CD4-positive, alpha-beta T cell treated with Interleukin-15 for 4 hours (primary cell): ENCODE measurements at places on chromosomes 3 and 15.

- no peak for DNase-seq
These were observed 774.9 kb downstream of the ROBO2 start for GRCh38 chr3:77814845-77815244.

DNA sequence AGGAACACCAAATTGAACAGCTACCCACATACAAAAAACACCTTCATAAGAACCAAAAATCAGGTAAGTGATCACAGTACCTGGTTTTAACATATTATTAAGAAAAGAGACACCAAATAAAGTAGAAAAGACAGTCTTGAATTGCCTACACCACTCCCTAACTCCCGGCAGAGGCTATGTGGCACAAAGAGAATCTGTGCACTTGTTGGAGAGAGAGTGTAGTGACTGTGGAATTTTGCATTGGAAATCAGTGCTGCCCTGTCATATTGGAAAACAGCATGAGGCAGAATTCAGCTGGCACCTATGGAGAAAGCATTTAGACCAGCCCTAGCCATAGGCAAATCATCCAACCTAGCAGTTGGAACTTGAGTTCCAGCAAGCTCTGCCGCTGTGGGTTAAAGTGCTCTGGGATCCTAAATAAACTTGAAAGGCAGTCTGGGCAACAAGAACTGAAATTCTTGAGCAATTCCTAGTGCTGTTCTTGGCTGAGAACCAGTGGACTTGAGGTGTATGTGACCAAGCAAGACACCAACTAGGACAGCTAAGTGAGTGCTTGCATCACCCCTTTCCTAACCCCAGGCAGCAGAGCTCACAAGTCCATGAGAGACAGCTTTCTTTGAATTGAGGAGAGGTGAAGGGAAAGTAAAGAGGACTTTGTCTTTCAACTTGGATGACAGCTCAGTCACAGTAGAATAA, 969.6 kb upstream of the ALCAM start:
- no peak for DNase-seq

DNA sequence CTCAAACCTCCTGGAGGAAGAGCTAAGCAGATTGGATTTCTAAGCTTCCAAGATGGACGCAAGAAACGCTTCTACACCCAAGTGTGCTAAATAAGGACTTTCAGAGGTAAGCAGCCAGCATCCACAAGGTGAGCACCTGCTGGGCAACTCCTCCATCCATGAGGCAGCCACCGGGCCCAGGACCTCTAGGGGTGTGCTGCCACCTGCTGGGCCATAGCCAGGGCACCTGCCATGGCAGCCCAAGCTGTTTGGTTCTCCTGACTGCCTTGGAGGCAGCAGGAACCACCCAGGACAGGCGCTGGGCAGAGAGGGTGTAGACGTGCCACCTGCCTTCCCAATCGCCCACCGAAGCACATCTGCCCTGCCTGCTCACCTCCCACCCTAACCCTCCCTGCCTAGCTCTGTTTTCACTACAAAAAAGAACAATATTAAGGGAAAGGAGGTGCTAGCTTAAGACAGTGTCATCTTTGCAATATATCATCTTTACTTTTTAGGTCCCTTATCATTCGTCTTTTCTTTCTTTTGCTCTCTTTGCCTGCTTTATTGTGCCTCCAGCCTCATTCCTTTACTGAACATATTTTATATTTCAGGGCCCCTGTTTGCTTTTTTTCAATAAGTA, 12.9 kb downstream of the C15orf62 start:
- DNase-seq = peak; percentile 80

DNA sequence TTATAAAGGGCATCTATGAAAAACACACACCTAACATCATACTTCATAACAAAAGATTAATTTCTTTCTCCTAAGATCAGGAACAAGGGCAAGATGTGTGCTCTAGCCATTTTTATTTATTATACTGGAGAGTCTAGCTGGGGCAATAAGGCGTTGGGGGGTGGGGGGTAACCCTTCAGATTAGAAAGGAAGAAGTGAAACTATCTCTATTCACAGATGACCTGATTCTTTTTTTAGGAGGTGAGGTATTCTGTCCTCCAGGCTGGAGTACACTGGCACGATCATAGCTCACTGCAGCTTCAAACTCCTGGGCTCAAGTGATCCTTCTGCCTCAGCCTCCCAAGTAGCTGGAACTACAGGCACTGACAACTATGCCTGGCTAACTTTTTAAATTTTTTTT, 89.5 kb upstream of the MANF start:
- DNase-seq = no peak

DNA sequence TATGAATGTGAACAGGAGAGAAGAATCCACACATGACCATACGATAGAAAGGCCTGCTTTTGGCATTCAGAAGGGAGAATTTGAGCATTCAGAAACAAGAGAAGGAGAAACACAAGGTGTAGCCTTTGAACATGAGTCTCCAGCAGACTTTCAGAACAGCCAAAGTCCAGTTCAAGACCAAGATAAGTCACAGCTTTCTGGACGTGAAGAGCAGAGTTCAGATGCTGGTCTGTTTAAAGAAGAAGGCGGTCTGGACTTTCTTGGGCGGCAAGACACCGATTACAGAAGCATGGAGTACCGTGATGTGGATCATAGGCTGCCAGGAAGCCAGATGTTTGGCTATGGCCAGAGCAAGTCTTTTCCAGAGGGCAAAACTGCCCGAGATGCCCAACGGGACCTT, 28.4 kb downstream of the RBM6 start:
- DNase-seq = no peak

DNA sequence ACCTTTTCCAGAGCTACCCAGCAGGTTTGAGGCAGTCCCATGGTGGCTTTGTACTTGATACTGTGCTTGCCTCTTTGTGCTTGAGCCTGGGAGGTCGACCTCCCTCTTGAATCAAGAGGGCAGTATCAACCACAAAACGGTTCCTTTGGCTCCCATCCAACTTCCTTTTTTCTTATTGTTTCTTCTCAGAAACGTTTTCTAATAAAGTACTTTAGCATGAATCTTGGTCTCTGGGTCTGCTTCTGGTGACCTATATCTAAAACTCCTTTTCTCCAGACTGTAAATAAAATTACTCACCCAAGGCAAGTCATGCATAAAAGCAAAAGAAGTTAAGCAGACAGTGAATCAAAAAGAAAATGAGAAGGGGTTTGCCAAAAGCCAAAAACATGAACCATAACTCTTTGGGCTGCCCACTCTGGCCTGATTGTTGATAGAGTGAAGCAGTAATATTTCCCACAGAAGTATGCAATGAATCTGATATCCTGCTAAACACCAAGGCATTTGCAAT, 112.2 kb upstream of the SLC4A7 start:
- DNase-seq = peak; percentile 29

GRCh38 chr15:58142827-58143461, 4.8 kb downstream of the AQP9 start:
- DNase-seq = no peak

- no peak for DNase-seq
These were observed 55.1 kb downstream of the GPR160 start for GRCh38 chr3:170092907-170093306.
